ENCODE measurements at places on chromosomes 4 and X.

DNA sequence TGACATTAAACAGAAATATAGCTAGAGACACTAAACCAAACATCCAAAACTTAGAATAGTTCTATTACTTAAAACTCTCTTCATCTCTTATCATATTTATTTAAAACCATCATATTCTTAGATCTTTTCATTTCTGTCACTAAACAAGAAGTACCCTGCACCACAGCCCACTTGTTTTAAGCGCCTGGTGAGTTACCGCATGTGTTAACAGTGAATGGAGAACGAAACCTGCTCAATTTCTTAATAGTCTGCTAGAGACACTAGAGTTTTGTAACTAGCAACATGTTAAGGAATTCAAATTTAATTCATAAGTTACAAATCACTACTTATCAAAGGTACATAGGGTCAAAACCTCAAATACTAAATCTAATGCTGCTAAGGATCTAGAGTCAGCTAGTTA is 111.5 kb downstream of the FBXW7 start:
- DNase-seq = no peak

DNA sequence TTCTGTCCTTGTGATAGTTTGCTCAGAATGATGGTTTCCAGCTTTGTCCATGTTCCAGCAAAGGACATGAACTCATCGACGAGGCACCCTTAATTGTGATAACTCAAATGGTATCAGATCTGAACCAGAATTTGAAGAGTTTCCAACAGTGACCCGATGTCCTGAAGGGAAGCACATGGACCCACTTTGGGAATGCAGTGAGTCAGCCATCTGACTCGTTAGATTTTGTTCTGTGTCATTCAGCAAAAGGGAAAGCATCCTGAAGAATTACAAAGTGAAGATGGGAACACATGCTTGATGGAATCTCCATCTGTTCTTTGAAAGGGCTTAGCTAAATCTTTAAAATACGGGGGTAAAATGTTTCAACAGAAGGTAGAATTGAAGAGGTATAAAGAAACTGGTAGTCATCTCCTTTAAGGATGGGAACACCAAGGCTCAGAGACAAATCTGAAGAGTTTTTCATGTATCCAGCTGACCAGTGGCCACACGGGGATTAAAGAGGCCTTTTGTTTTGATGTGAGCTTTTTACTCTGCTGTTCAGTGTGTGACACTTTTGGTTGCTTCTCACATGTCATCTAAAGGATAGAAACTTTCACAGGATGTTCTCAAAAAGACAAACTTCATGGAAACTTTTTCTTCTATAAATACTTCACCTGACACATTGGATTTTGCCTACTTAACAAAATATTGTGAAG is 393.8 kb downstream of the INPP4B start:
- DNase-seq = no peak

DNA sequence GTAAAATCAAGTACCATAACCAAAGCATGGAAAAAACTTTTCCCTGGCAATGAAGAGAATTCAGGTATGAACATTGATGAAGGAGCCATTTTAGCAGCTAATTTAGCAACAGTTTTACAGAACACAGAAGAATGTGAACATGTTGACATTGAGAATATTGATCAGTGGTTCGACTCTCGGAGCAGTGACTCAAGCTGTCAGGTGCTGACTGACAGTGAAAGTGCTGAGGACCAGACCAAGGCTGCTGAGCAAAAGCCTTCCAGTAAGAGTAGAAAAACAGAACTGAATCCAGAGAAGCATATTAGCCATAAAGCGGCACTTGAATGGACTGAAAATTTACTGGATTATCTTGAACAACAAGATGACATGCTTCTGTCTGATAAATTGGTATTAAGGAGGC is 2.8 kb downstream of the TIGD2 start:
- no peak for DNase-seq

- no peak for DNase-seq
Measured at GRCh38 chr4:71009890-71010588, 16.6 kb downstream of the DCK start.

DNA sequence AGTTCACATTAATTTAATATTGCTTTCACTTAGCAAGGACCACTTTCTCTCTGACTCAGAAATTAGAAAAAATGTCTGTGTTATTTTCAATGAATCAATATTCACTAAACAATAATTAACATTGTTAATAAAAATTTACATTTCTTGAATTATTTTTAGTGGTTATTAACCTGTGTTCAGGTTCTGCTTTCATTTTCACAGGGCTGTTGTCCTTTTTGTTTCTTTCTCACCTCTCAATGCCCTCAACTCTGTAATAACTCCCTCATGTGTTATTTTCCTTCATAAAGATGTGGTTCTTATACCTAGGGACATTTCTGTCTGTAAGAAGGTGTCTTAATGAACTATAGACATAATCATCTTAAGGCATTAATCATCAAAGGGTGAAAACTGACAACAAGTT is 43.1 kb upstream of the PRR27 start:
- no peak for DNase-seq

GRCh38 chr4:475962-476361 is 23.0 kb downstream of the ZNF721 start:
- no peak for DNase-seq

GRCh38 chr4:150906987-150907633 is 108.0 kb downstream of the LRBA start:
- DNase-seq = no peak

DNA sequence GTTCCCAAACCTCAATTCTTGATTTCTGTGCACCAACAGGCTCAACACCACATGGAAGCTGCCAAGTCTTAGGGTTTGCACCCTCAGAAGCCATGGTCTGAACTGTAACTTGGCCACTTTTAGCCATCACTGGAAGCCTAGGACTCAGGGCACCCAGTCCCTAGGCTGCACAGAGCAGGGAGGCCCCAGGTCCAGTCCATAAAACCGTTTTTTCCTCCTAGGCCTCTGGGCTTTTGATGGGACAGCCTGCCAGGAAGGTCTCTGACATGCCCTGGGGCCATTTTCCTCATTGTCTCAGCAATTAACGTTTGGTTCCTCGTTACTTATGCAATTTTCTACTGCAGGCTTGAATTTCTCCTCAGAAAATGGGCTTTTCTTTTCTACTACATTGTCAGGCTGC is 1259.6 kb downstream of the RAPGEF2 start:
- no peak for DNase-seq

DNA sequence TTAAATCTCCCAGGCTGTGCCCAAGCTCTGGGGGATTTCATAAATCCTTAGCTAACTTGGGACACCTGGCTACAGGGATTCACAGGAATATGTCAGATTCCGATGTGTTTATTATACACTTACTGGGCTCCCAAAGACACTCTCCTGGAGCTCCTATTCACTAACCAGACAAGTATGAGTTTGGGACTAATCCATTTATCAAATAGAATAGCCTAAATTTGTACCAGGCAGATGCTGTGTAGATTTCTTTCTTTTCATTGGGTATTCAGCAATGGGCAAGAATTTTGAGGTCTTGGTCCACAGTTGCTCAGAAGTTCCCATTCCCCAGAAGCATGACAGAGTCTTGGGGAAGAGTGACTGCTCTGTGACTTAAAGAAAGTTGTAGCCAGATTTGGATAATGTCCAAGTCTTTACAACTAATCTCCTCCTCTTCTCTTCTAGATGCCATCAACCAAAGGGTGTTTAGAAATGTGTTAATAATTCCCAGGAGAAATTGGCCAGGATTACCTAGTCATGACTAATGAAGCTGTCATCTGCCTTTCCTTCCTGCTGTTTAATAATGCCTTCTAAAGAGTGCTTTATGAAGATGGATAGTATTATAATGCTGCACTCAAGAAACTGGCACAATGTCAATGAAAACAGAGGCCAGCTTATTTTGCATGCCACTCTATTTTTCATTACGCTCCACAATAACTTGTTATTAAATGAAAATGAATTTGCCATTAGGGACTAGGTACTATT is 120.9 kb downstream of the CHIC2 start:
- DNase-seq = no peak

GRCh38 chr4:48958582-48958981 is 27.5 kb upstream of the CWH43 start:
- no peak for DNase-seq

DNA sequence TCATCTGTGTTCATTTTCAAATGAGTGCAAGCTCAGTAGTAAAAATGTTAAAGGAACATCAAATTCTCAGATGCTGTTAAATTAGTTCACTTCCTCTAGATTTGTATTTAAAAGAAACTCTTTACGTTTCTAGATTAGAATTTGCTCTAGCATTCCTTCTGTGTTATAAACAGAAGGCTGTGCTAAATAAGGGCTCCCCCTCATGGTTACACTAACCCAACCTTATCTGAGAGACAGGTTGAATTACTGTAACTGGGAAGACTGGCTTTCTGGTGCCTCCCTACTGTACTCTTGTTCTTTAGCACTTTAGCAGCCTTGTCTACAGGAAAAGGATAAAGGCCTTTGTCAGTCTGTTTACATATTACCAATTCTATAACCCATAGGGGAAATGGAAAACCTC is 56.8 kb downstream of the RXFP1 start:
- DNase-seq = no peak

DNA sequence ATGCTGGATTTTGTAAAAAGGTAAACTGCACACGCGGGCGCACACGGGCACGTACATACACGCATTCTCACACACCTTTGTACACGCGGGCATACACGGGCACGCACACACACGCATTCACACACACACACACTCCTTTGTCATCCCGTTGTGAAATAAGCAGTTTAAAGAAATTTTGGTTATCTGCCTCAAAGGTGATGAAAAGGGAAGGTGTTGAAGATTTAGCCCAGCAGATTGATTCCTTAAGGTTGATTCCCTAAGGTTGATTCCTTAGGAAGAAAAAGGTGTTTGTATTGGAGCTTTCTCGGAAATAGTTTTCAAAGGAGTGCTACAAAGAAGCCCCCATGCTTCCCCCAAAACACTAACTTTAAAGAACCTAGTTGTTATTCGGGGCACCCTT is 693 bp downstream of the ATP10D start:
- no peak for DNase-seq

DNA sequence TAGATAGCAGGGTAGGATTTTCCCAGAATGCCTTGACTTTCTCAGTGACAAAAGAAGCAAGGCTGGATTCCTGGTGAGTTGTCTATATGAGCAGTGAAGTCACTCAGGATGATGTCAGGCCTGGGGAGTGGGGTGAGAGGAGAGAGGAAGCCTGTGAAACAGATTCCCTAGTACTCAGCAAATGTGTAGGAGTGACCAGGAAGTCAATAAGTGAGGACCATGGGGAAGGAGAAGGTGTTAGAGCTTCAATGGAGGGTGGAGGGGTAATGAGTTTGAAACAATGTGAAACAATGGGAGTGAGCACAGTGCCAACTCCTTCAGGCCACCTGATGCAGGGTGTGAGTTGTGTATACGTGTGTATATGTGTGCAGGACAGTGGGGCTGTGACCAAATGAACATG is 2.4 kb upstream of the SLC9A6 start:
- no peak for DNase-seq

DNA sequence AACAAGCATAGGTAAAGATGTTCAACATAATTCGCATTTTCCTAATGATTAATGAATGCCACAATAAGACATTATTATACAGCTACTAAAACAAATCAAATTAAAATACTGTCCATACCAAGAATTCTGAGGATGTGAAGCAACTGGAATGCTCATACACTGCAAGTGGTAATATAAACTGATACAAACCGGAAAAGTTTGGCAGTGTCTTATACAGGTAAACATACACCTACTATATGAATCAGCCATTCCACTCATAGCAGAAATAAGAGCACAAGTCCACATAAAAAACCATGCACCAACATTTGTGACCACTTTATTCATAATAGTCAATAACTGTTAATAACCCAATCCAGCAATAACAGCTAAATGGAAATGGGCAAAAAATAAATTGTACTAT is 79.3 kb downstream of the FBXW7 start:
- no peak for DNase-seq

DNA sequence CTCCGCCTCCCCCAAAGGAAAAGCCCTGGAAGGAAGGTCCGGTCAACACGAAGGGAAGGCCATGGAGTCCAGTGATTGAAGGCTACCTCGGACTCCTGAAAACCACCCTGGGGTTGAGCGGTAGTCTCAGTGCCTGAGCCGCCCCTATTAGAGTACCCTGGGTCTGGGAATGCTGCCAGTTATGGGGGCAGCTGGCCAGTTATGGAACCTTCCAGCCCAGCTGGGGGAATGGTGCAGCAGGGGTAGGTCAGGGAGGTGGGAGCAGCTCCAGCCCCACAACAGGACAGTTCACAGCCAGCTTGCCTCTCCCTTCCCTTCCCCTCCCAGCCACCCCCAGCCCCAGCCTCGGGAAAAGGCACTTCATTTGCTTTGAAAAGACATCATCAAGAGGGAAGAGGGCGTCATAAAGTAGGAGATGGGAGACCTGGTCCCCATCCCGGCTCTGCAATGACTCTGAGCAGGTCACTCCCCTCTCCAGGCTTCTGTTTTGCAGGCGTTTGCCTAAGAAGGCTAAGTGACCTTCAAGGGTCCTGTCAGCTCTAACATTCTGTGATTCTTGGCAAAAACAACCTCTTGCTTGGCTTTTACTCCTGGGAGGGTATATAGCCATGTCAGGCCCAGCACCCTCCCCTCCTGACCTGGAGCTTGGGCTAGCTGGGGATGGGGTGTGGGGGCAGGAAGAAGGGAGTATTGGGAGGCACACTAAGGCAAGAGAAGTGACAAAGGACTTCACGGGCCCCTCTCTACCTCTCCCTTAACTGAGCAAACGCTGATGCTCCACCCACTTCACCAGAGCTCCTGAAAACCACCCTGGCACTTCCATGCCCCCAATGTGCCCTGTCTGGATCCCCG is 8.0 kb downstream of the APLN start:
- DNase-seq = no peak

GRCh38 chr4:77007358-77008230 is 58.0 kb downstream of the SEPTIN11 start:
- DNase-seq = no peak

GRCh38 chrX:10615931-10616774 is 4.2 kb downstream of the MID1 start:
- no peak for DNase-seq

GRCh38 chr4:131551306-131551705 is 1597.8 kb upstream of the PCDH10 start:
- no peak for DNase-seq

- no peak for DNase-seq
Measured at GRCh38 chrX:126164689-126165400, 1.2 kb downstream of the DCAF12L2 start.

DNA sequence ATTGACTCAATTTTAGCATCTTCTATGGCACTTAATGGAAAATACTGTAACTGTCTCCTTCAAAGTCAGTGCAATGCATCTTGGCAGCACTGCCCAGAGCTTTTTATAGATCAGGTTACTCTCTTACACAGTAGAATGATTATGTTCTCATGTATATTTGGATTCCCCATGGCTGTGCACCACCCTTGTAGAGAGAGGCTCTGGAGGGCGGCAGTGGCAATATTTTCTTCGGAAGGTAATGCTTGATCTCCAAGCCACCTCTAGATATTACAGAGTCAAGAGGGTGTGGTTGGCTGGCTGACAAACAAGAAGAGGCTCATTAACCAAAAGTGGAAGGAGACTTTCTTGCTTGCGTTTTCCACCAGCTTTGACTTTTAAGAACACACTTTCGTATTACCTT is 72.8 kb upstream of the ARSJ start:
- no peak for DNase-seq
